ENCODE measurements at places on chromosomes 2 and 18.

DNA sequence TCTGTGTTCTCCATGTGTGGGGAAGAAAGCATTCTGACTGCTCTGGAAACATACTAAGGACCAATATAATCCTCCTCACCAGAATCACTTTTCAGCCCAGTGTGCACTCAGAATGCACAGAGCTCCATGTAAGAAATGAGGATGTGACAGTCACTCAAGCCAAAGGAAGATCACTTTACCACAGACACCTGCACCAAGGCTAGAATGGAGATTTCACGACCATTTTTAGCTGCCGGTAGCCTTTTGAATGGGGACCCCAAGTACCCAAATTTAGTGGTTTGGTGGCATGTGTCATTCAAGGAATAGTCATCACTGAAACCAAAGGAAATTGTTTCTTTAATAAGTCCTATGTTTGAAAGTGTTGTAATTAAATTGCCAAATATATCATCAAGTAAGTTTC, 613.2 kb upstream of the ACVR2A start:
- DNase-seq: no peak

DNA sequence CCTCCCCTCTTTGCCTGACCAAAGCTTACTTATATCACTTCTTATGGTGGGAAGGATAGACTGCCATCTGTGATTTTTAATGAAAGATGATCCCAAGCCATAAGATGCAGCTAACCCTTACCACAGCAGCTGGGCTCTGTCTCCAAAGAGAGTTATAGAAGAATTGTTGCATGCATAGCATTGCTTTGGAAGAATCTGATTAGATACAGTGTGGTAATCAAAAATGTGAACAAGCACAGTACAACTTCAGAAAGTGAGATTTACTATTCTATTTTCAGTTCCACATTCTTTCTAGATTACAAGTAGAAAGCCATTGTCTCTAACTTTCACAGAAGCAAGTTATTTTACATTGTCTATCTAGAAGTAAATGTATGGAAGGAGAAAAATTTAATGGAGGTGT, 129.0 kb upstream of the ACVR2A start:
- no peak for DNase-seq

GRCh38 chr2:159600752-159601151, 15.6 kb downstream of the BAZ2B start:
- DNase-seq: no peak

DNA sequence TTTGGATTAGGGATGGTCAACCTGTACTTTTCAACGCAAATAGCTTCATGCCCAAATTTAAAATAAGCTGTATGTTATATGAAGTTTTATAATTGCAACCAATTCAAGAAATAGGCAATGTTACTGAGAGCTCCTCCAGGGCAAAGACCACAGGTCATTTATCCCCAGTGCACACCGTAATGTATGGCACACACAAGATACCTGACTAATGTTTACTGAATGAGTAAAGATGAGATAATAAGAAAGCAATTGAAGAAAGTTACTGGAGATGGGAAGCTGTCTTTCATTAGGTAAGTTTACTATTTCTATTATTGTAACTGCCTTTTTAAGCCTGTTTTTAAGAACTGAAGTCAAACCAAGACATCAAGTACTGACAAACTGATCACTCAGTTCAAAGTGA, 184.5 kb upstream of the VRK2 start:
- DNase-seq: no peak

GRCh38 chr18:64720781-64721464, 572.0 kb upstream of the LINC00305 start:
- no peak for DNase-seq

DNA sequence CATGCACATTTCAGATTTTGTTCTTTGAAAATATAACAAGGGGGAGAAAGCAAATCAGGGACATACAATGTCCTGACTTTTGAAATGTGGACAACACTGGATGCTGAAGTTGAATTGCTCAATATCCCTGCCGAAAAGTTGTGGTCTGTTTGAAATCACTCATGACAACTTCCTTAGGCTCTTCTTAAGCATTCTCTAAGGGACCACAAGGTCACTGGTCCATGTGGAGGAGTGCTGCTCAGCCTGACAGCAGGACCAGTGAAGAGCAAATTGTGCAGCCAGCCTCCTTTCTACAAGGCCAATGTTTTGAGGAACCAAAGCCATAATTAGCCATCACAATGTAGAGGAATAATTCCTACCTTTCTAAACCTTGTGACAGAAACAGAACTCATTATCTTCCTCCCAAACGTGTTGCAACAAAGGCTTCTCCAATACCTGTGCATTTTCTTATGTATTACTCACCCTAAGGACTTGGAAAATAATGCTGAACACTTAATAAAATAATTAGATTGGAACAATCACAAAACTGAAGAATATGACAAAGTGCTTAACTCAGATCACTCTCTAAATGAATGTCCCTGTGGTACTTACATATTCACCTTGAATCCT, 1477.6 kb upstream of the NXPH2 start:
- DNase-seq: no peak

GRCh38 chr18:43620936-43621335, 343.6 kb upstream of the SYT4 start:
- DNase-seq: no peak

- no peak for DNase-seq
Observed at GRCh38 chr2:118292991-118293390, 204.7 kb downstream of the INSIG2 start.

DNA sequence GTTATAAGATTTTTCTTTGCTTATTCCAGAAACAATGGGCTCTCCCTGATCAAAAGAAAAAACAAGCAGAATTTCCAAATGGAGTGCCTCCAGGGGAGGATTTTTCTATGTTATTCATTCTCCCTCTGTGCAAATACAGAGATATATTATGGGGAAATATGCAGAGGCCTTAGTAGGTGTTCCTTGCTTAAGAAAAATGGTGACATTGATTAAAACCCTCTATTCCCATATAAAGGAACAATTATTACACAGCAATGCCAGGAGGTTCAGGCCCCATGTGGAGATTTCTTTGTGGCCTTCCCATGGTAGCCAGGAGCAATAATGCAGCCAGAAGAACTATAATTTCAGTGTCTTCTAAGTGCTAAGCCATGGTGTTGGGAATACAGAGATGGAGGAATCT, 255.9 kb upstream of the CXCR4 start:
- DNase-seq: no peak
